ENCODE measurements at places on chromosomes 5 and 9.

DNA sequence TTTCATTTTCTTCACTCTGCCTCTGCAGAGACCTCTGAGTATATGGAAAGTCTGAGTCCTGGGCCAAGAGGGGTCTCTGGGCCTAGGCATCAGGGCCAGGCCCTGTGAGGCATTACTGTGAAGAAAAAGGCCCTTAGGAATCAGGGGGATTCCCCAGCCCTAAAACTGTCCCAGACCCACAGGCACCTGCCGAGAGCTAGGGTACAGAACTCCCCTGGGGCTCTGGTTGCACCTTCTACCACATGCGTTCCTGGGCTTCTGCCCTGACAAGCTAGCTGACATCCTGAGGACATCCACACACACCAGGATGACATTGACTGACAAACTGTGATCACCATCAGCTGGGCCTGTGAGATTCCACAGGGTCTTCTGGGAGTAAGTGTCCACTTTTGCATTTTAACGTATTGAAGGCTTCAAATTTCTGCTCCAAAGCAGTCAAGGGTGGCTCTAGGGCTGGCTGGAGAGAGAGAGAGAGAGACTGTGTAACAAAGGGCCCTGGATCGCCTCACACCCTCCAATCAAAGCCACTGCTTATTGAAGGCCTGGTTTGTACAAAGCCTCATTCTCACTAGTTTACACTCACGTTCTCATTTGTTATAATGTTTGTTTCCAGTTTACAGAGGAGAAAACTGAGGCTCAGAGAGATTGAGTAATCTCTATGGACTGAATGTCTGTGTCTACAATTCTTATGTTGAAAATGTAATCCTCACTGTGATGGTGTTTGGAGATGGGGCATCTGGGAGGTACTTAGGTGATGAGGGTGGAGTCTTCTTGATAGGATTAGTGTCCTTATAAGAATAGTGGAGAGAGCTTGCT is 45.1 kb downstream of the TGFBI start:
- no peaks in the 10 kb centered on the region for H3K4me1 ChIP-seq
- no peak for DNase-seq
- no peak overlapping the region for H3K27ac ChIP-seq
- no peaks in the 10 kb centered on the region for H3K36me3 ChIP-seq
- H3K27me3 ChIP-seq, result peaks cover 3% of the 10 kb centered on the region
- no peak overlapping the region for H3K4me3 ChIP-seq

GRCh38 chr5:93249651-93250289 is 331.2 kb downstream of the NR2F1-AS1 start:
- H3K36me3 ChIP-seq, result no peaks in the 10 kb centered on the region
- H3K27me3 ChIP-seq, result no peaks in the 10 kb centered on the region
- H3K4me1 ChIP-seq, result no peaks in the 10 kb centered on the region

- no peak overlapping the region for H3K27ac ChIP-seq
- no peak for DNase-seq
- no peaks in the 10 kb centered on the region for H3K36me3 ChIP-seq
- H3K4me3 ChIP-seq, result no peak overlapping the region
These were observed 139.6 kb downstream of the ARSB start for GRCh38 chr5:78845470-78845869.

DNA sequence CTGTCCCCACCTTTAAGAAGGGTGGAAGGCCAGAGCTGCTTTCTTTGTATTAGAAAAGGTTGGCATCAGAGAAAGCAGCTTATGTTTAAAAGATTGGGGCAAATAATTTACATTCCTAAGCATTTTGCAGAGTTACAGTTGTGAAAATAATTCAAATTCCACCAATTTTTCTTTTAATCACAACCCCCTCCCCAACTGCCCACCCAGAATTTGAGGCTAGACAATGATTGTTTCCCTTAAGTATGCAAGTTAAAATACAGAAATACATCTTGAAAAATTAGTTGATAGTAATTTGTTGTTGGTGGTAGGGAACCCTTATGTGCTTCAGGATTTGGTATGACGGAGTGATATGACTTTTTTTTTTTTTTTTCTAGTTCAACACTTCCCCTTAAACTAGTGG is 133.0 kb downstream of the ZSWIM6 start:
- DNase-seq, result no peak
- no peaks in the 10 kb centered on the region for H3K27me3 ChIP-seq
- H3K27ac ChIP-seq, result no peak overlapping the region
- H3K4me3 ChIP-seq, result no peak overlapping the region

GRCh38 chr9:15206903-15207696 is 99.9 kb downstream of the TTC39B start:
- H3K27me3 ChIP-seq, result no peaks in the 10 kb centered on the region
- DNase-seq, result no peak
- H3K36me3 ChIP-seq, result peaks cover 36% of the 10 kb centered on the region
- no peaks in the 10 kb centered on the region for H3K4me1 ChIP-seq
- H3K27ac ChIP-seq, result no peak overlapping the region
- no peak overlapping the region for H3K4me3 ChIP-seq

GRCh38 chr9:109781541-109782197 is 1.7 kb downstream of the PALM2AKAP2 start:
- no peak for DNase-seq
- no peaks in the 10 kb centered on the region for H3K4me1 ChIP-seq
- no peaks in the 10 kb centered on the region for H3K27me3 ChIP-seq
- H3K36me3 ChIP-seq, result no peaks in the 10 kb centered on the region
- no peak overlapping the region for H3K27ac ChIP-seq
- no peak overlapping the region for H3K4me3 ChIP-seq

- no peaks in the 10 kb centered on the region for H3K27me3 ChIP-seq
- H3K4me3 ChIP-seq, result no peak overlapping the region
- H3K4me1 ChIP-seq, result peaks cover 6% of the 10 kb centered on the region
- no peaks in the 10 kb centered on the region for H3K36me3 ChIP-seq
- DNase-seq, result no peak
- no peak overlapping the region for H3K27ac ChIP-seq
These were observed 2.1 kb upstream of the ALDH7A1 start for GRCh38 chr5:126597156-126597555.

- no peak for DNase-seq
- H3K27ac ChIP-seq, result no peak overlapping the region
- no peak overlapping the region for H3K4me3 ChIP-seq
- H3K27me3 ChIP-seq, result no peaks in the 10 kb centered on the region
- H3K36me3 ChIP-seq, result no peaks in the 10 kb centered on the region
These were observed 16.1 kb upstream of the FKTN start for GRCh38 chr9:105541838-105542237.

GRCh38 chr9:33415501-33416038 is 13.2 kb upstream of the AQP7 start:
- H3K36me3 ChIP-seq, result no peaks in the 10 kb centered on the region
- H3K4me1 ChIP-seq, result peaks cover 46% of the 10 kb centered on the region
- H3K27me3 ChIP-seq, result no peaks in the 10 kb centered on the region

- no peak for DNase-seq
- H3K27ac ChIP-seq, result no peak overlapping the region
- no peaks in the 10 kb centered on the region for H3K27me3 ChIP-seq
- no peaks in the 10 kb centered on the region for H3K36me3 ChIP-seq
- H3K4me1 ChIP-seq, result no peaks in the 10 kb centered on the region
These were observed 1603.4 kb downstream of the MAT2B start for GRCh38 chr5:165108809-165109208.

- H3K4me1 ChIP-seq, result no peaks in the 10 kb centered on the region
- no peaks in the 10 kb centered on the region for H3K27me3 ChIP-seq
- H3K36me3 ChIP-seq, result no peaks in the 10 kb centered on the region
These were observed 225.8 kb downstream of the ADAMTSL1 start for GRCh38 chr9:18699764-18700163.

- no peaks in the 10 kb centered on the region for H3K4me1 ChIP-seq
- H3K36me3 ChIP-seq, result no peaks in the 10 kb centered on the region
- no peaks in the 10 kb centered on the region for H3K27me3 ChIP-seq
- H3K4me3 ChIP-seq, result no peak overlapping the region
These were observed 197.0 kb downstream of the MCTP1 start for GRCh38 chr5:95087816-95088317.

DNA sequence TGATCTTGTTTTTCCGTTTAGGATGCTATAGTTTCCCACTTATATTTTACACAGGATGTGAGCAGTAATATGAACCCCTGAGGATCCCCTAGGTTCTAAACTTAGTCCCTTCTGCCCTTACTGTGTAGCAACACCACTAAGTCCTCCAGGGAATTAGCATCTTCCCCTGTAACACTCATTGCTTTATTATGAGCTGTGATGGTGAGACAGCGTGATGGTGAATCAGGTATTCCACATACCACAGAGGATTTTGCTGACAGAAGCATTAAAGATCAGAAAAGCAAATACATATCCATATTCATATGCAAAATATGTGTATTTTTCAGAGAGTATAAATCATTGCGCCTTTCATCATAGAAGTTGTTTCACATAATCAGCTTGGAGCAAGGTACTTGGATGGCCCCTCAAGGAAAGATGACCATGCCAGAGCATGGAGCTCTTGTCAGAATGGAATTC is 317.0 kb downstream of the ICE1 start:
- H3K27ac ChIP-seq, result no peak overlapping the region
- H3K4me1 ChIP-seq, result no peaks in the 10 kb centered on the region
- H3K36me3 ChIP-seq, result no peaks in the 10 kb centered on the region
- H3K27me3 ChIP-seq, result no peaks in the 10 kb centered on the region
- DNase-seq, result no peak

DNA sequence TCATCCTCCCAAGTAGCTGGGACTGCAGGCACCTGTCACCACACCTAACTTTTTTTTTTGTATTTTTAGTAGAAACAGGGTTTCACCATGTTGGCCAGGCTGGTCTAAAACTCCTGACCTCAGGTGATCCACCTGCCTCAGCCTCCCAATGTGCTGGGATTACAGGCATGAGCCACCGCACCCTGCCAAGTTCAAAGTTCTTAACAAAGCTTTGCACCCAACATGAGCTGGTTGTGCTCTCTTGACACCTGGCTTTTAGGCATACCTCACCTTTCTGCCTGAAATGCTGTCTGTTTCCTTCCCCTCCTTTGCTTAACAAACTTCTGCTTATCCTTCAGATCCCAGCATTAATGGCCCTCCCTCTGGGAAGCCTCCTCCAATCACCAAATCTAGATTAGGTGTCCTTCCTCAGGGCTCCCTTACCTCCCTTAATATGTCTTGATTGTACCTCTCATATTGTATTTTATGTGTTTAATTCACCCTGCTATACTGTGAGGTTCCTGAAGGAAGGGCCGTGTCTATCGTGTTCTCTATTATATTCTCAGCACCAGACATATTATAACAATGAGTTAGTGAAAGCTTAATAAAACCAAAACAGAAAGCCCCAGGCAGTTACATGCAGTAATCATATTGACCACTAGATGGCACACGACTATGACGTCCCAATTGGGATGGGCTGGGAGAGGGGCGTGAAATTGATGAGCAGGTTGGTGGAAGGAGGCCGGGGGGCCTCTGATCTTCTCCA is 62.9 kb upstream of the PPARGC1B start:
- no peaks in the 10 kb centered on the region for H3K27me3 ChIP-seq
- no peak overlapping the region for H3K27ac ChIP-seq
- no peaks in the 10 kb centered on the region for H3K4me1 ChIP-seq
- DNase-seq, result no peak
- no peaks in the 10 kb centered on the region for H3K36me3 ChIP-seq
- H3K4me3 ChIP-seq, result no peak overlapping the region

- no peaks in the 10 kb centered on the region for H3K36me3 ChIP-seq
- no peak overlapping the region for H3K4me3 ChIP-seq
- H3K4me1 ChIP-seq, result peaks cover 19% of the 10 kb centered on the region
- H3K27ac ChIP-seq, result no peak overlapping the region
- no peak for DNase-seq
These were observed 16.2 kb downstream of the UHRF2 start for GRCh38 chr9:6428940-6429889.

- H3K4me1 ChIP-seq, result no peaks in the 10 kb centered on the region
- H3K27ac ChIP-seq, result no peak overlapping the region
- H3K4me3 ChIP-seq, result no peak overlapping the region
- H3K27me3 ChIP-seq, result no peaks in the 10 kb centered on the region
- no peaks in the 10 kb centered on the region for H3K36me3 ChIP-seq
These were observed 9.8 kb upstream of the FANCC start for GRCh38 chr9:95327239-95327865.

GRCh38 chr5:15354021-15354420 is 146.0 kb upstream of the FBXL7 start:
- DNase-seq, result no peak
- H3K27me3 ChIP-seq, result no peaks in the 10 kb centered on the region
- H3K4me3 ChIP-seq, result no peak overlapping the region
- no peak overlapping the region for H3K27ac ChIP-seq
- H3K4me1 ChIP-seq, result no peaks in the 10 kb centered on the region

GRCh38 chr5:138752341-138752950 is 779 bp upstream of the CTNNA1 start:
- H3K36me3 ChIP-seq, result no peaks in the 10 kb centered on the region
- no peak for DNase-seq
- no peak overlapping the region for H3K27ac ChIP-seq
- no peaks in the 10 kb centered on the region for H3K27me3 ChIP-seq
- peaks cover 10% of the 10 kb centered on the region for H3K4me1 ChIP-seq
- H3K4me3 ChIP-seq, result peak overlapping the region; percentile 54

- H3K4me3 ChIP-seq, result no peak overlapping the region
- no peak for DNase-seq
- H3K36me3 ChIP-seq, result no peaks in the 10 kb centered on the region
- H3K27ac ChIP-seq, result no peak overlapping the region
- H3K4me1 ChIP-seq, result no peaks in the 10 kb centered on the region
- no peaks in the 10 kb centered on the region for H3K27me3 ChIP-seq
These were observed 62.9 kb downstream of the GCNT1 start for GRCh38 chr9:76521906-76522305.

Data from effector memory CD4-positive, alpha-beta T cell (primary cell).